ENCODE measurements at places on chromosomes 7 and 10.

- DNase-seq = no peak
These were observed 26.1 kb upstream of the ADD3 start for GRCh38 chr10:109981650-109982049.

GRCh38 chr7:72445075-72445474, 32.9 kb upstream of the CALN1 start:
- DNase-seq = no peak

- DNase-seq = no peak
These were observed 280.2 kb downstream of the GRID1 start for GRCh38 chr10:86086418-86086817.

GRCh38 chr7:4800926-4801838, 25.8 kb downstream of the AP5Z1 start:
- no peak for DNase-seq

- no peak for DNase-seq
These were observed 89.3 kb downstream of the CYP51A1 start for GRCh38 chr7:92044940-92045339.

GRCh38 chr7:47516386-47516785, 65.5 kb downstream of the TNS3 start:
- DNase-seq = no peak

Measured in HuH-7 (cell line).